ENCODE measurements at places on chromosomes 6 and 20. TPM values are rescaled to one million over a fixed set of nuclear protein-coding genes. Genes with fewer than 3 reads are reported as not detected.
A peak's percentile ranks its signal among the peaks of the same experiment; 100 is the strongest.

The MOG gene
- not detected for total RNA-seq

The ADGRG6 gene
- 0.31 TPM for total RNA-seq

The RBM24 gene
- 0.33 TPM for total RNA-seq

The PTK7 gene
- total RNA-seq: 1.2 TPM

The MRPL2 gene
- 42.8 TPM for total RNA-seq

The CFAP206 gene
- not detected for total RNA-seq

The MED23 gene
- total RNA-seq: 56.7 TPM

The SIRPD gene
- 0.28 TPM for total RNA-seq

The FAM162B gene
- not detected for total RNA-seq

The OR2H1 gene
- not detected for total RNA-seq

The KCNK5 gene
- total RNA-seq: 0.47 TPM

The TCP11 gene
- not detected for total RNA-seq

The POPDC3 gene
- total RNA-seq: not detected

The DDX39B gene
- total RNA-seq: 498 TPM

DNA sequence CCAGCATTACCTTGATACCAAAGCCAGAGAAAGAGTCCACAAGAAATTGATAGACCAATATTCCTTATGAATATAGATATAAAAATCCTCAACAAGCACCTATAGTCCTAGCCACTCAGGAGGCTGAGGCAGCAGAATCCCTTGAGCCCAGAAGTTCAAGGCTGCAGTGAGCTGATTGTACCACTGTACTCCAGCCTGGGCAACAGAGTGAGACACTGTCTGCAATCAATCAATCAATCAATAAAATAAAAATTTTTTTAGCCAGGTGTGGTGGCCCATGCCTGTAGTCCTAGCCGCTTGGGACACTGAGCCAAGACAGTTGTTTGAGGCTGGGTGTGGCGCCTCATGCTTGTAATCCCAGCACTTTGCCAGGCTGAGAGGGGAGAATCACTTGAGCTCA lies 18.9 kb upstream of the SMIM29 start:
- no peaks in the 10 kb centered on the region for H3K36me3 ChIP-seq
- no peaks in the 10 kb centered on the region for H3K4me1 ChIP-seq
- H3K27ac ChIP-seq: no peak overlapping the region
- H3K4me3 ChIP-seq: no peak overlapping the region

- no peak for DNase-seq
- H3K36me3 ChIP-seq: no peaks in the 10 kb centered on the region
- H3K4me3 ChIP-seq: peak overlapping the region; percentile 72
- H3K27me3 ChIP-seq: no peaks in the 10 kb centered on the region
- H3K27ac ChIP-seq: peak overlapping the region; percentile 48
Measured at GRCh38 chr20:59006167-59006863, 739 bp downstream of the CTSZ start.

DNA sequence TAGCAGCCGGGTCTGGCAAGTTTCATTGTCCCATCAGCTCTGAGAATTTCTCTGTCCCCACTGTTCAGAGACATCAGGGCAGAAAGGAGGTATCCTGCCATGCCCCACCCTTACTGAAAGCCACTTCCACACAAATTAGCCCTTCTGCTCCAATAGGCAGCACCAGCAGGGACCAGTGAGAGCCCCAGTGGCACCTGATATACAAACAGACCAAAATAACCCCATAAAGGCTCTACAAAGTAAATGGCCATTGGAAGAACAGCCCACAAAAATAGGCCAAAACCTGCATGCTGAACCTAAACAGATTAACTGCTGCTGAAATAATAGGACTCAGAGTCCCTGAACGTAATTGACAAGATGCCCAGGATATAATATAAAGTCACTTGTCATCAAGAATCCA lies 199.9 kb downstream of the TMEM200A start:
- no peaks in the 10 kb centered on the region for H3K36me3 ChIP-seq
- H3K4me3 ChIP-seq: no peak overlapping the region
- no peak for DNase-seq
- H3K4me1 ChIP-seq: no peaks in the 10 kb centered on the region
- no peaks in the 10 kb centered on the region for H3K27me3 ChIP-seq
- H3K27ac ChIP-seq: no peak overlapping the region

- H3K36me3 ChIP-seq: no peaks in the 10 kb centered on the region
- no peaks in the 10 kb centered on the region for H3K27me3 ChIP-seq
- peaks cover 13% of the 10 kb centered on the region for H3K4me1 ChIP-seq
- no peak overlapping the region for H3K27ac ChIP-seq
- no peak for DNase-seq
Measured at GRCh38 chr20:5531318-5532081, 214.7 kb upstream of the PROKR2 start.

GRCh38 chr20:51650685-51651134 lies 108.2 kb upstream of the NFATC2 start:
- no peak overlapping the region for H3K4me3 ChIP-seq
- H3K4me1 ChIP-seq: peaks cover 4% of the 10 kb centered on the region
- H3K27ac ChIP-seq: no peak overlapping the region
- no peak for DNase-seq
- no peaks in the 10 kb centered on the region for H3K36me3 ChIP-seq
- no peaks in the 10 kb centered on the region for H3K27me3 ChIP-seq

GRCh38 chr6:137058037-137058436 lies 13.3 kb upstream of the IL20RA start:
- H3K36me3 ChIP-seq: no peaks in the 10 kb centered on the region
- no peaks in the 10 kb centered on the region for H3K27me3 ChIP-seq

- H3K4me3 ChIP-seq: no peak overlapping the region
- no peaks in the 10 kb centered on the region for H3K4me1 ChIP-seq
- H3K36me3 ChIP-seq: no peaks in the 10 kb centered on the region
- H3K27me3 ChIP-seq: no peaks in the 10 kb centered on the region
Measured at GRCh38 chr6:14797875-14798593, 447.8 kb upstream of the JARID2 start.

DNA sequence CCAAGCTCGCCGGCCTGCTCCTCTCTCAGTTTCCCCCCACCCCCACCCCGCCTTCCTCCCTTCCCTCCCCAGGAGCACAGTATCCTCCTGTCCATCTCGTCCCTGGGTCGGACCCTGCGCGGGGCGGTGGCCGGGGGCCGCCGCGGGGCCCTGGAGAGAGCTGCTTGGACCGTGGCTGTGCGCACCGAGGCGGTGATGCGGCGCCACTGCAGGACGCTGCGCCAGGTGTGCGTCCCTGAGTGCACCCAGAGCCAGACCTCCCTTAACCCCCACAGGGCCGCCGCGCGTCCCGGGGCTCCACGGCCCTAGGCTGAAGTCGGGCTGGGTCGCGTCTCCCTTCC lies 2.2 kb downstream of the C20orf204 start:
- DNase-seq: no peak
- H3K4me1 ChIP-seq: peaks cover 87% of the 10 kb centered on the region
- H3K27me3 ChIP-seq: peaks cover 4% of the 10 kb centered on the region
- peak overlapping the region; percentile 49 for H3K4me3 ChIP-seq
- H3K27ac ChIP-seq: no peak overlapping the region

DNA sequence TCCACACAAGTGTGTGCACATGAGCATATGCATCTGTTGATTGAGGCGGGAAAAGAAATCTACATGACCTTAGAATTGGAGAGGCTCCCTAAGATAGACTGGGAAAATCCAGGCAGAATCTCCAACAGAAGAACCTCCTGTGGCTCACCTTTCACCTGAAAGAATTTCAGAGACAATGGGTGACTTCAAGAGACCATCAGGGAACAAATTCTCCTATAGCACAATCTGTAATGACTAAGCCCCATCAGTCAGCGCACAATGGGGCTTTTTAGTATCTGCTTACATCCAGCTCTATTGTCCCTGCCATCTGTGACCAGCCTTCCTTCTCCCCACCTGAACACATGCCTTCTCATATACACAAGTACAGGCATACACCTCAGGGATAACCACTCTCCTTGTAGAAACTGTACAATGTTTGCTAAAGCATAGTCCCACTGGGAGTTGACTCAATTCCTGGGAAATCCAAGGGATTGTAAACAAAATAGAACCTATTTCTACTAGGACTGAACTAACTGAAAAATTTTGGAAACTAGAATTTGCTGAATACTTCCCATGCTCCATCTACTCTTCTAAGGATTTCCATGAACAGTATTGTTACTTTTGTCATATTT lies 150.8 kb upstream of the STXBP5 start:
- H3K27ac ChIP-seq: no peak overlapping the region
- no peaks in the 10 kb centered on the region for H3K27me3 ChIP-seq
- no peaks in the 10 kb centered on the region for H3K36me3 ChIP-seq
- no peaks in the 10 kb centered on the region for H3K4me1 ChIP-seq
- no peak for DNase-seq
- H3K4me3 ChIP-seq: no peak overlapping the region

DNA sequence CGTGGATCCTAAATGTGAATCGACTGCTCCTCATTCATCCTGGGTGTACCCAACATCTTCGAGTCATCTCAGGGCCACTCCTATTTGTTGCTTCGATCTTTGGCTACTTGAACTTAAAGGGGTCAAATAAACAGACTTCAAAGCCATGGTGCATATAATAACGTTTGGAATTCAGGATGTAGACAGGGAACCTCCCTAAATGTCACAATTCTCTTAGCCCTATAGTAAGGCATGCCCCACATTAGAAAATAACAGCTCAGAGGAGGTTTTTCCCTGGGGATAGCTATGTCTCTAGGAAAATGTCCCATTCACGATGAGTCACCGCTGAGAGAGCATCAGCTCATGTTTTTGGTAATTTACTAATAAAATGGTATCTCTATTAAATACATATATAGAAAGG lies 54.8 kb upstream of the BMP6 start:
- H3K4me1 ChIP-seq: no peaks in the 10 kb centered on the region
- peaks cover 5% of the 10 kb centered on the region for H3K27me3 ChIP-seq
- H3K36me3 ChIP-seq: no peaks in the 10 kb centered on the region
- DNase-seq: no peak

DNA sequence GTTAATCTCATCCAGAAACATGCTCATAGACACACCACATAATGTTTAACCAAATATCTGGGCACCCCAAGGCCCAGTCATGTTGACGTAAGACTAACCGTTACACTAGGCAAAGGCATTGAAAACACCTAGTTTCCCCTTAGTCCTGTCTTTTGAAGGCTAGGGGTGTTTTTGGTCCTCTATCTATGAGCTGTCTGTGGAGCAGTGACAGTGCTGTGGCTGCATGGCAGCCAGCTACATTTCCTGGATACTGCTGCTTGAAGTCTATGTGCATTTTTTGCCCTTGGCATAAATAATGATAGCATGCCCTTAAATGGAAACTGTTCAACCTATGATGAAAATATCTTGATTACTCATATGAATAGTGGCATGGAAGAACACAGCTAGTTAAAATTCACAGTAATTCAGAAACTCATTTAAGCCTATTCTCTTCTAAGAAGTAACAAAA lies 18.6 kb downstream of the FARS2 start:
- no peak overlapping the region for H3K27ac ChIP-seq
- peaks cover 11% of the 10 kb centered on the region for H3K4me1 ChIP-seq
- H3K4me3 ChIP-seq: no peak overlapping the region

DNA sequence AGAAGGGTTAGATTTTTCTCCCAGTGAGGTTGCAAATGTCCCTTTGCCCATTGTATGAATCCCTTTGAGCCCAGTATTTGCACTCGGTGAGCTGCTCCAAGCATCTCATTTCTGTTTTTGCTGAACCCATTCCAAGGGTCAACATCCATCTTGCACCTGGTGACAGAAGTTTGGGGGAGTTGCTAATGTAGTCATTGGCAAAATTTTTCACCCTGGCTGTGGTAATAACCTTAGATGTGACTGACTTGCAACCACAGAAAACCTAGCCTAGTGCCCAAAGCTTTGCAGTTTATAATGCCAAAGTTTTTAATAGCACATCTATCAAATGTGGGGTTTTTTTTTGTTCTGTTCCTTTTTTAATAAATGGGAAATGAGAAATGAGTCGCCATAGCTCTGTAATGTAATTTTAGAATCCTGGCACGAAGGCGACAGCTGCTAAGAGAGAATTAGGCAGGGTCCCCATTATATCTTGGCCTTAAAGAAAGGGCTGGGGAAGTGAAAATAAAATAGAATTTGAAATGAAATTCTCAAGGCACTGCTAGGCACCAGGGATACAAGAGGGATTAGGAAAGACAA lies 682.8 kb downstream of the KIF16B start:
- H3K27me3 ChIP-seq: no peaks in the 10 kb centered on the region
- H3K4me1 ChIP-seq: no peaks in the 10 kb centered on the region
- H3K36me3 ChIP-seq: no peaks in the 10 kb centered on the region

- peaks cover 43% of the 10 kb centered on the region for H3K4me1 ChIP-seq
- H3K36me3 ChIP-seq: no peaks in the 10 kb centered on the region
- peak; percentile 47 for DNase-seq
- peak overlapping the region; percentile 72 for H3K4me3 ChIP-seq
Measured at GRCh38 chr6:46014511-46015118, 1.0 kb downstream of the CLIC5 start.

- H3K36me3 ChIP-seq: no peaks in the 10 kb centered on the region
- no peak for DNase-seq
- no peaks in the 10 kb centered on the region for H3K27me3 ChIP-seq
- no peak overlapping the region for H3K4me3 ChIP-seq
- no peaks in the 10 kb centered on the region for H3K4me1 ChIP-seq
Measured at GRCh38 chr6:127366282-127367022, 23.0 kb upstream of the ECHDC1 start.

Data from CD4-positive, alpha-beta T cell (primary cell).